Fibroblast of upper back skin (primary cell): ENCODE measurements at places on chromosomes 2 and 18.
A peak's percentile ranks its signal among the peaks of the same experiment; 100 is the strongest.

- DNase-seq = no peak
These were observed 104.5 kb downstream of the EPHA4 start for GRCh38 chr2:221467610-221468009.

DNA sequence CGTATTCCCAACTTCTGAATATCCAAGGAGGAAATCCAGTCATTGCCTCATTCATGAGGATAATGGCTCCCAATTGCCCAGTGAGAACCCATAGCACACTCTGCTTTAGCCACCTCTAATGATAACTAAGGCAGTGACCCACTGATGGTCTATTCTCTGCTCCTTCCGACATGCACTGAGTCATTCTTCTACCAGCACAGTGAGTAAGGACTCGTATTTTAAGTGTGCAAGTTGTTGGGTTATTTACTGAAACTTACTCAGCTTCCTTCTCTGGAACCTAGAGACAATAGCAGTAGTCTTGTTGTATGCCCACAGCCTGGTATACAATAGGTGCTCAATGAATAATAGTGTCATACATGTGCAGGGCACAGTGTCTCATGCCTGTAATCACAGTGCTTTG lies 81.1 kb upstream of the ZNF397 start:
- DNase-seq = no peak

GRCh38 chr2:235642446-235643098 lies 148.7 kb downstream of the AGAP1 start:
- peak; percentile 49 for DNase-seq

DNA sequence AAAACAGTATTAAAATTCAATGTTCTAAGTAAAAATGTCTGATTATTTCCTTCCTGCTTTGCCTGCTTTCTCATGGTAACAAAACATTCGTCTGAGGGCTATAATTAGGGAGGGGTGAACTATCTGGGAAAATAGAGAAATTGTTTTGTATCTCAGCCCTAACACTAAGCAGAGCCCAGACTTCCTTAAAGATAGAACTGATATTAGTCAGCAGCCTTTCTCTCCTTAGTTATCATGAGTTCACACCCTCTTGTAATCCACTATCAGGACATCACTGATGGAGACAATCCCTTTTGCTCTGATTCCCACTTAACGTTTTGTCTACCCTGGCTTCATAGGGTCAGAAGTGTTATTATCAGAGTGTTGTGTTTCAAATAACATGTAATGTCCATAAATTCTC lies 701.1 kb upstream of the ZEB2 start:
- DNase-seq = no peak

- peak; percentile 94 for DNase-seq
These were observed 17.5 kb upstream of the CDC42EP3 start for GRCh38 chr2:37688771-37689468.

- DNase-seq = peak; percentile 84
These were observed 1484.5 kb upstream of the ZEB2 start for GRCh38 chr2:146004462-146004861.

GRCh38 chr2:231666171-231667095 lies 41.9 kb upstream of the PTMA start:
- DNase-seq = peak; percentile 94
